ENCODE measurements at places on chromosomes 12 and 14.

DNA sequence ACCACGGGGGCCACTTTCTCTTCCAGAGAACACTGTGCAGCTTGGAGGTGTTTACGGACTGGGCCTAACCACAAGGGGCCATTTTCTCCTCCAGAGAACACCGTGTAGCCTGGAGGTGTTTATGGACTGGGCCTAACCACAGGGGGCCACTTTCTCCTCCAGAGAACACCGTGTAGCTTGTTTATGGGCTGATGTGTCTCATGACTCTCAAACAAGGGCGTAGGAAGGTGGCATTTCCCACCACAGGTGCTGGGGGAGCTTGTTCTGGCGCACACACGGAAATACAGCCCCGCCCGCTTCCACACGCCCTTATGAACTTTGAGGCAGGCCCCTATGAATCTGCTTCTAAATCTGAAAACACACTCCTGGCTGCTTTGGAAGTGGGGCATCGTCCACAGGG, 174.6 kb upstream of the SFSWAP start:
- no peak for DNase-seq

DNA sequence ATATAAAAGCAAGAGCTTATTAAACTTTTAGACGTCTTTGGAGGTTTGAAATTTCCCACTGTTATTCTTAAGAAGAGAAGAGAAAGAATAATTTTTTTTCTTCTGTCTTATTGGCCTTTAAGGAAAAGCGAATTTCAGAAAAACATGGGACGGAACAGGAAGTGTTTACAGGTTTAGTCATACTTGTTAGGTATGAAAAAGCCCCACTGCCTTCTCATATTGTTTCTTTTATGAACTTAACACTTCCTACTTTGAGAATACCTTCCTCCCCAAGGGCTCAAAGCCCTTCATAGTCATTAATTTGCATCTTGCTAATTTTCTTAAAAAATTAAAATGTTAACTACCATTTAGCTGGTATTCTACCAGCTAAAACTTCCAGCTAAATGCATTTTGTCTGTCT, 82.0 kb downstream of the ETV6 start:
- no peak for DNase-seq

DNA sequence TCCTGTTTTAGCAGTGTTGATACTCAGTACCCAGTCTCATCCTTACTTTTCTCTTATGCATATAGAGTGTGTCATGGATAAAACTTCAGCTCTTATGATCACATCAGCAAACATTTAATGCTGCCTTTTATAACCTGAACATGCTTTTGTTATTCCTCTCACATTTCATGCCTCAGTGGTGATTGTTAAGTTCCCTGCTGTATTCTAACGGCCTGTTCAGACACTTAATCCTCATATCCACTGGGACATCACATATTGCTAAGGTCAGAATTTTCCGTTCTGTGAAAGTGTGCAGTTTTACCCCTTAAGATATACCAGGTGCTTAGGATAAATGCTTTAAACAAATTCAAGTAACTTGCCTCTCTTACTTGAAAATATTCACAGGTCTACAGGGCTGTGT, 268.7 kb upstream of the SEL1L start:
- no peak for DNase-seq

DNA sequence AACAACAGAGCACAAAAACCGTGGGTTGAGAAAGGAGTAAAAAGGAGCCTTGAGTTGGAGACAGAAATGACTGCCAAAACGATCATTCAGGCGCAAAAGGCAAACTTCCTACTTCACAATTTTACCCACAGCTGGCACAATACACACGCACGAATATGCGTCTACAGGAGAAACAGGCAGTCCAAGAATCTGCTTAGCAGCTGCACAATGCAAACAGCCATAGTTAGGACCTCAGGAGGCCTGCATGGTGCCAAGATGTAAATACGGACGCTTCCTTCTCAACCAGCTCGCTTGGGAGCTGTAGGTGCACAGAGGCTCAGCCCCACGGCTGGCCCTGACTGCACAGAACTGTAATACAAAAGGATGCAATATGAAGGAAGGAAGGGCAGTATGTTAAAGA, 250.1 kb upstream of the CAND1 start:
- no peak for DNase-seq
